Lower lobe of right lung (tissue), 2 donors: ENCODE measurements at places on chromosomes 1 and 21. TPM values are rescaled to one million over a fixed set of nuclear protein-coding genes. Genes with fewer than 3 reads are reported as not detected.

- H3K36me3 ChIP-seq = no peaks in the 10 kb centered on the region
- H3K4me1 ChIP-seq = peaks cover 13% of the 10 kb centered on the region
- no peaks in the 10 kb centered on the region for H3K27me3 ChIP-seq
- no peak overlapping the region for H3K4me3 ChIP-seq
These were observed 7.7 kb downstream of the ARMH1 start for GRCh38 chr1:44681905-44682882.

- H3K4me3 ChIP-seq = peak overlapping the region; percentile 84
- no peaks in the 10 kb centered on the region for H3K27me3 ChIP-seq
- peaks cover 27% of the 10 kb centered on the region for H3K4me1 ChIP-seq
- H3K27ac ChIP-seq = peak overlapping the region; percentile 92
- no peaks in the 10 kb centered on the region for H3K36me3 ChIP-seq
- DNase-seq = no peak
These were observed 1.8 kb downstream of the OTUD7B start for GRCh38 chr1:150008699-150009098.

Gene TMEM81
- total RNA-seq = 4.1 TPM

Gene HSD3B2
- total RNA-seq = not detected

DNA sequence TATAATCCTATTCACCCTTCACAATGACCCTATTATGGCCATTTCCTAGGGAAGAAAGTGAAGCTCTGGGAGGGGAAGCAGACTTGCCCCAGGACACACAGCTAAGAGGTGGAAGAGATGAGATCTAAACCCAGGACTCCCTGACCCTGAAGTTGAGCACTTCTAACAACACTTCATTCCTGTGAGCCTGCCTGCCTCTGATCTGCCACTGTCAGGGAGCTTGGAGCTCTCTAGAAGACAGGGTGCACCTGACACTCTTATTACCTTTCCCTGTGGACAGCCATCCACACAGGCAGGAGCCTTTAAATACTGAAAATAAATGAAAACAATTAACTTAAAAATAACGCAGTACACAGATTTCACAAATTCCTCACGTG is 599 bp downstream of the MKNK1 start:
- H3K27me3 ChIP-seq = no peaks in the 10 kb centered on the region
- no peak for DNase-seq
- peak overlapping the region; percentile 88 for H3K27ac ChIP-seq
- peak overlapping the region; percentile 85 for H3K4me3 ChIP-seq

Gene IL12RB2
- 1.3 TPM for total RNA-seq

Gene MFAP2
- 11.9 TPM for total RNA-seq

Gene MCOLN2
- total RNA-seq = 5.1 TPM

Gene GJA8
- not detected for total RNA-seq

GRCh38 chr1:41901551-41901950 is 17.2 kb downstream of the HIVEP3 start:
- no peaks in the 10 kb centered on the region for H3K27me3 ChIP-seq
- H3K36me3 ChIP-seq = no peaks in the 10 kb centered on the region
- no peak overlapping the region for H3K4me3 ChIP-seq
- peak overlapping the region; percentile 41 for H3K27ac ChIP-seq
- no peak for DNase-seq

GRCh38 chr1:200767321-200767720 is 28.6 kb downstream of the CAMSAP2 start:
- H3K4me1 ChIP-seq = no peaks in the 10 kb centered on the region
- peaks cover 32% of the 10 kb centered on the region for H3K36me3 ChIP-seq
- H3K27ac ChIP-seq = no peak overlapping the region
- DNase-seq = no peak

DNA sequence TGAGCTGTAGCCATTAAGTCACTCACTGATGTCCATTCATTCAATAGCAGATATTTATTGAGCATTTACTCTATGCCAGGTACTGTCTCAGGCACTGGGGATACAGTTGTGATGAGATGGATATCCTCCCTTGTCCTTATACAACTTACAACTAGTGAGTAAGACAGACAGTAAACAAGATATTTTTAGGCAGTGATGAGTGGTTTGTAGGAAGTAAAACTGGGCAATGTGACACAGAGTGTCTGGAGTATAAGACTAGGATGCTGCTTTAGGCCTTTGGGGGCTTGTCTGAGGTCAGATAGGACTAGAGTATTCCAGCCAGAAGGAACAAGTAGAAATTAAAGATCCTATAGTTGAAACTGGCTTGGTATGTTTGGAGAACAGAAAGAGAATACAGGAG is 41.4 kb downstream of the NOS1AP start:
- no peak overlapping the region for H3K27ac ChIP-seq
- no peaks in the 10 kb centered on the region for H3K4me1 ChIP-seq
- no peaks in the 10 kb centered on the region for H3K36me3 ChIP-seq
- H3K27me3 ChIP-seq = no peaks in the 10 kb centered on the region
- no peak for DNase-seq
- no peak overlapping the region for H3K4me3 ChIP-seq

- H3K27me3 ChIP-seq = no peaks in the 10 kb centered on the region
- H3K27ac ChIP-seq = no peak overlapping the region
- H3K36me3 ChIP-seq = peaks cover 98% of the 10 kb centered on the region
- no peak overlapping the region for H3K4me3 ChIP-seq
These were observed 12.5 kb downstream of the TRMT1L start for GRCh38 chr1:185144233-185144632.

DNA sequence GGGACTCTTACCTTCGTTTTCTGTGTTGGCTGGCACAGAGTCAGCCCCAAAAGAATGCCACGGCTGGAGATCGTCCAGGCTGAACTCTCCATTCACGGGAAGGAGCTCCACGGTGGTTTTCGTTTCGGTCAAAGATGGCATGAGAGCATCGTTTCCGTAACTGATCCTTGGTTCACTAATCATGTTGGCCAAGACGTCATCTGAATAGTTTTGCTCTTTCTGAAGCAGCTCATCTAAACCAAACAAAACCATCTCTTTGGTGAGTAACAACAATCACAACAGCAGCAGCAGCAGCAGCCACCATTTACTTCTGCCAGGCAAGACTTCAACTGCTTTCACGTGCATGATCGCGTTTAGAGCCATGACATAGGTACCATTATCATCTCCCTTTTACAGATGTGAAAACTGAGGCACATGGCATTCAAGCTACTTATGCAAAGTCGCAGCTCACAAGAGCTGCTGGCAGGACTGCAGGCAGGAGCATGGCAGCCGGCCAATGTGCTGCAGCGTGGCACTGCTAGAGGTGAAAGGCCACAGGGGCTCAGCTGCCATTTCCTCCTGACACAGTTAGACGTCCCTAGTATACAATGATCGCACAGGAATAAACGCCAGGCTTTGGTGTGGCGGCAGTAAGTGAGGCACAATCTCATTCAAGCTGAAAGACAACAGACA is 177.1 kb downstream of the GABPA start:
- H3K4me3 ChIP-seq = no peak overlapping the region
- H3K4me1 ChIP-seq = peaks cover 9% of the 10 kb centered on the region
- DNase-seq = no peak
- H3K27ac ChIP-seq = no peak overlapping the region

- no peaks in the 10 kb centered on the region for H3K27me3 ChIP-seq
- H3K36me3 ChIP-seq = peaks cover 10% of the 10 kb centered on the region
- no peak overlapping the region for H3K4me3 ChIP-seq
These were observed 19.9 kb upstream of the PTCH2 start for GRCh38 chr1:44862829-44863401.

- no peaks in the 10 kb centered on the region for H3K27me3 ChIP-seq
- H3K4me3 ChIP-seq = no peak overlapping the region
- H3K27ac ChIP-seq = no peak overlapping the region
- DNase-seq = no peak
These were observed 33.5 kb downstream of the CAPN8 start for GRCh38 chr1:223631956-223632355.

GRCh38 chr1:7703321-7704213 is 67.5 kb upstream of the VAMP3 start:
- H3K36me3 ChIP-seq = no peaks in the 10 kb centered on the region
- peaks cover 4% of the 10 kb centered on the region for H3K4me1 ChIP-seq
- no peak for DNase-seq
- H3K4me3 ChIP-seq = peak overlapping the region; percentile 46

DNA sequence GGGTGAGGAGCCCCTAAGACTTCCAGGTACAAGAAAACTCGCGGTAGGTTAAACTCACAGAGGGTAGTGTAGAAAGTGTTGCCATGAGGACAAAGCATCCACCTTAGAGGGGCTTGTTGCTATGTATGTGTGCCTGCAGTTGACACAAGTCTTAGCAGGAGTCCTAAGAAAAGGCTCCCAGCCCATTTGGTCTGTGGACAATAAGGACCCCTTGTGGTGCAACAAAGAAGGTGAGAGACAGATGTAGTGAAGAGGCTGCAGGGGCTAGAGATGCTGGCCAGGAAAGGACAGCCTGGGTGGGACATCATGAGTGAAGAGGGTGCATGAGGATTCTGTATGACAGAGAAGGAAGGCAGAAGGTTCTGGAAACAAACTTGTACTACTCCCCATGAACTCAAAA is 36.3 kb upstream of the IL10 start:
- no peak for DNase-seq
- no peak overlapping the region for H3K4me3 ChIP-seq
- no peak overlapping the region for H3K27ac ChIP-seq
- H3K36me3 ChIP-seq = no peaks in the 10 kb centered on the region
- no peaks in the 10 kb centered on the region for H3K4me1 ChIP-seq

DNA sequence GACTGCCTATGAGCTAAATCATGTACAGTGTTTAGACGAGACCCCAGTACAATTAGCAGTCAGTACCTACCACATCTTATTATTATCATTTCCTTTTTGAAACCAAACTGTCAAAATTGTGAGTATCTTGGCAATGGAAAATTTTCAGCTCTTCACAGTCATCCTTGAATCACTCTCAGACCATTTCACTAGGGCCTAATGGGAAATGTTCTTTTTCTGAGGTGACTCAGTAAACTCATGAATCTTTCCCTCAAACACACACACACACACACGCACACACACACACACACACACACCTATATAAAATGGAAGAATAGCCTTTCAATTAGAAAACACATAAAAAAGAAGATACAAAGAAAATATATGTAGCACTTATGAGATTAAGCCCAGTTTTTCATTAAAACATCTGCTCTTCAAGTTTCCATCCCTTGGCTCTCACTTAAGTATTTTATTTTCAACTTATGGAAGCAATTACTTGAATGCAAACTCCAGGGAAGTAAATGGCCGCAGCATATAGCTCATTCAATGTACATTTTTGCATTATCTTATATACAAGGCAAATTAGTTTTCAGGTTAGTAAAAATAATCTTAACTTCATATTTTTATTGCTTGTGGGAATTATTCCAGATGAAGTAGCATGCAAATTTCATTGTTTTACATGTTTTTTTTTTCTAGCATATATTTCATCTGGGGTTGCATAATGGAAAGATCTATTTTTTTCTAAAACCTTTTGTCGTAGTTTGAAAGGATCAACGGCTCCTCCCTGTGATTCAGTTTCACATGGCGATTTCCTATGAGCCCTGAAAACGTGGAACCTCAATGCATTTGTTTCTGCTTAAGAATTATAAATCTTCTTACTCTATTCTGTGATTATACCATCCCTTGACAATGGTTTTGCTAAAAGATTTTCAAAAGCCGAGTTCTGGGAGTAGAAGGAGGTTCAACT is 46.3 kb upstream of the TMPRSS15 start:
- no peak for DNase-seq
- H3K36me3 ChIP-seq = no peaks in the 10 kb centered on the region
- no peaks in the 10 kb centered on the region for H3K4me1 ChIP-seq
- H3K27ac ChIP-seq = no peak overlapping the region
- no peaks in the 10 kb centered on the region for H3K27me3 ChIP-seq

DNA sequence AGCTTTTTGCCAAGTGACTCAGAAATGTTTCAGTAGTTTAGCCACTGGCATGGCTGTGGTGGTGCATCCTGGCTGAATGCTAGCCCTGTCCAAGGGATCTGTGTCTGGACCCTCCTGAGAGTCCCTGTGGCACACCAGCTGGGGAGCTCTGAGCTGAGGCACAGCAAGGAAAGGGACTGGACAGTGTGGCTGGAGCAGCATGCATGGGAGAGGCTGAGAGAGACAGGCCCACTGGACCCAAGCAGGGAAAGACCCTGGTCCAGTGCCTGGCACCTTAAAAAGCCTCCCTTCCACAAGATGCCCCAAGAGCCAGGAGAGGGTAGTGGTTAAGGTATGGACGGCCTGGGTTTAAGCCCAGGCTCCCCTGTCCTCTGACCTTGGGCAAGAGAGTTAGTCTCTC is 35.3 kb downstream of the FAAH start:
- no peak overlapping the region for H3K4me3 ChIP-seq
- H3K27me3 ChIP-seq = no peaks in the 10 kb centered on the region
- no peaks in the 10 kb centered on the region for H3K36me3 ChIP-seq
- H3K4me1 ChIP-seq = no peaks in the 10 kb centered on the region
- no peak overlapping the region for H3K27ac ChIP-seq
- DNase-seq = no peak

DNA sequence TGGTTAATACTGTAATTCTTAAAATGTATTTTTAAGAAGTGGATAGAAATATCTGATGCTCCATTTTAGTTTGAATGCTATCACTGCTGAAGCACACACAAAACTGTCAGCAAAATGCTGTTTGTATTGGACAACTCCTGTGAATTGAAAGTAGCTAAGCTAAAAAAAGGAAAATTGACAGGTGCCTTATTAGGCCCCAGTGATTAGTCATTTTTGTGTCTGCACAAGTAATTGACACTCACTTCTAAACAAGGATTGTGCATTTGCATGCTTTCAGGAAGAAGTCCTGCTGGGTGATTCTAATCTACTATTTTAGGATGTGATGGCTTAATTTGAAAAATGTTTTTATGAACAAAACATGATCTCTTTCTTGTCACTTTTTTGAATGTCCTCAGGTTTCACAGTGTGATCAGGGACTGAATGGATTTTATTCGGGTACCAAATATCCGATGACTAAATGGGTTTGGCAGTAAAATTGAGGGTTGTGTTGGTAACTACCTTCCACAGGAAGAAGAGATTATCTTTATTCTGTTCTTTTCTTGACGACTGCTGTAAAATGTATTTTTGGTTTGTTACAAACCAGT is 13.0 kb upstream of the MAP3K7CL start:
- no peak for DNase-seq
- no peak overlapping the region for H3K4me3 ChIP-seq
- H3K4me1 ChIP-seq = no peaks in the 10 kb centered on the region
- H3K27me3 ChIP-seq = no peaks in the 10 kb centered on the region

- H3K4me3 ChIP-seq = no peak overlapping the region
- no peaks in the 10 kb centered on the region for H3K27me3 ChIP-seq
- peaks cover 7% of the 10 kb centered on the region for H3K4me1 ChIP-seq
- no peak overlapping the region for H3K27ac ChIP-seq
- no peaks in the 10 kb centered on the region for H3K36me3 ChIP-seq
These were observed 9.2 kb upstream of the TRAF3IP3 start for GRCh38 chr1:209746451-209747165.

Gene ATP1A4
- total RNA-seq = 1.1 TPM

Gene KRTAP7-1
- total RNA-seq = not detected

Gene ATXN7L2
- 3.8 TPM for total RNA-seq
